Activated T-helper 2 cell treated with anti-CD3 and anti-CD28 coated beads, Interferon-gamma antibody, Interleukin-2, Interleukin-4, amounts not matched to agents 10 μg/mL and 5 μg/mL and 100 μg/mL, durations not matched to agents 14 hours and 24 hours and 36 hours (primary cell): ENCODE measurements at places on chromosomes 16 and 17. TPM values are rescaled to one million over a fixed set of nuclear protein-coding genes. Genes with fewer than 3 reads are reported as not detected.

DNA sequence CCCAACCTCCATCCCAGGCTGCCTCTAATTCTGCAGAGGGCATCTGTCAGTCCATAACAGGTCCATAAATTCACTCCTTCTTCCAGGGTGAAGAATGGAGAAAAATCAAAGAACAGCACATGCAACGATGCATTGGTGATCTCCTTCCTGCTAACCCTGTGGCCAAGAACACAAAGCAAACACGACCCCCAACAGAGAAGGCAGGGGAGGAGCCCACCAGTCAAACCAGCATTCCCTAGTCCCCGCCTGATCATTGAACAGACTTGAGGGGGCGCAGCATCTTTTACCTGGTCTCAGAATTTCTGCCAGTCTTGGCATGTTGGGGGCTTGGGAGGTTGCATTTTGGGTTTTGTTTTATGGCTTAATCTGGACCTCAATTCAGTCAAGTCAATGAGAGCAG lies 476.0 kb downstream of the SLC39A11 start:
- no peaks in the 10 kb centered on the region for H3K36me3 ChIP-seq
- no peak overlapping the region for H3K27ac ChIP-seq
- peaks cover 18% of the 10 kb centered on the region for H3K4me1 ChIP-seq

DNA sequence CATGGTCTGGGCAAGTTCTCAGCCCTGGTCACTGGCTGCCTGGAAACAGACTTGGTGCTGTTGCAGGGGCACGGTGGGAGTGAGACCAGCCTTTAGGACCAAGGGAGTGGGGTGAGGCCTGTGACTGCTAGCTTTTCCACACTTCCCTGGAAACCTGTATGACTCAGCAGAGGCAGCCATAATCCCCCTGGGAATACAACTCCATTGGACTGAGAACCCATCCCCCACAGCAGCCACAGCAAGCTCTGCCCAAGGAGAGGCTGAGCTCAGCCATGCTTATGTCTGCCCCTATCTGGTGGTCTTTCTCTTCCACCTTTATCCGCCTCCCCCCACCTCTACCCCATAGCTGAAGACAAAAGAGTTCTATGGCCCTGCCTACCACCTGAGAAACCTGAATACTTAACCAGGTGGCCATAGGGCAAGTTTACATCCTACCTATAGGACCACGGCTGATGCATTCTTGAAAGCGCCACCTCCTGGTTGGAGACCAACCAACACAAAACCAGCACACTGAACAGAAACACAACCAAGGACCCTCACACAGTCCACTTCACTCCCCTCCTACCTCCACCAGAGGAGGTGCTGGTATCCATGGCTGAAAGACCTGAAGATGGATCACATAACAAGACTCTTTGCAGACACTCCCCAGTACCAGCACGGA lies 816.2 kb upstream of the SOX9 start:
- H3K4me3 ChIP-seq: no peak overlapping the region
- no peaks in the 10 kb centered on the region for H3K4me1 ChIP-seq
- no peak overlapping the region for H3K27ac ChIP-seq
- H3K36me3 ChIP-seq: no peaks in the 10 kb centered on the region

DNA sequence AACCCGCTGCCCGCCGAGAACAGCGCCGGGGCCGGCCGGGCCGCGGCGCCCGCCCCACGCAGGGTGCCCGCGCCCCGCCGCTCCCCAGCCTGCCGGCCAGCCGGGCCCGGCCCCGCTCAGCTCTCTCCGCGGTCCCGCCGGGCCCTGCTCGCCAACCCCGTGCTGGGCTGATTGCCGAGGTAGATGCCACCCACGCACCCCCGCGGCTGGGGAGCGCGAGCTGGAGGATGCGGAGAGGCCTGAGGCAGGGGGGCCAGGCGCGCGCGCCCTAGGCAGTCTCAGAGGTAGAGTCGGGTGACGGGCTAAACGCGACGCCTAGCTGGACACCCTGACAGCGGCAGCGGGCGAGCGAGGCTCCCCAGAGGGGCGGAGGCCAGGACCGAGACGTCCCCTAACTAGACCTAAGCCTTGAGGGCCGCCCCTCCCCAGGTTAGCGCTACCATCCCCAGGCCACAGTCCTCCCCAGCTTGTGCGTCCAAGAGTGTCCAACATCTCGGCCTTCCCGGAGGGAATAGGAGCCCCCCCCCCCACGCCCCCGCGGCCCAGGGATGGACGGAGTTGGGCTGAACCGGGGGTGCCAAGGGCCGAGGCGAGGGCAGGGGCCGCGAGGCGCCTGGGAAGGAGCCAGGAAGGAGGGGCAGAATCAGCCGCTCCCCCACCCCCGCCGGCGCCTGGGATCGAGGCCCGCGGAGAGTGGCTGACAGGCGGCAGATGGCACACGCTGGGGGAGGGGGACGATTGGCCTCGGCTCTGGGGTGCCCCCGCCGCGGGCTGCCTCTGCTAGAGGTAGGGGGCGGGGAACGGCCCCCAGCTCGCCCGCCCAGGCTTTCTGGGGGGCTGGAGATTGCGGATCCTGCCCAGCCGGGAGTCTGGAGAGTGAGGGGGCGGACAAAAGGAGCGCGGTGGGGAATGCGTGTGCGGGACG lies 2.5 kb upstream of the ZNF423 start:
- no peak for DNase-seq
- peaks cover 5% of the 10 kb centered on the region for H3K4me1 ChIP-seq

DNA sequence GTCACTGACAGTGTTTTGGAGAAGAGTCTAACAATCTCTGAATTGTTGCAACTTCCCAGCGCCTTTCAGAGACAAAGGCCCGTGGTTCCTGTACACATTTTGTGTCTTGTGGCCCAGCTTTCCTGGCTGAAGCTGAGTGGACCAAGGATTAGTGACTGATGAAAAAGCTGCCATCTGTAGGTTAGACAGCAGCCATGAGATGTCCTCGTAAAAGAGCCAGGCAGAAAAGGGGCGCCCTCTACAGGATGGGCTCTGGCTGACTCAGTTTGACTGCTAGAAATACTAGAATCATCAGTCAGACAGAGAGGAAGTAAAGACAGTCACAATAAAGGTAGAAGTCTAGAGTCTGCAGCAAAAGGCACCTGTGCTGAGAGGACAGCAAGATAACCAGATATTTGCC lies 26.5 kb upstream of the NF1 start:
- peaks cover 9% of the 10 kb centered on the region for H3K4me1 ChIP-seq
- peak; percentile 30 for DNase-seq
- H3K4me3 ChIP-seq: no peak overlapping the region
- H3K27me3 ChIP-seq: peaks cover 16% of the 10 kb centered on the region

GRCh38 chr16:77780378-77780837 lies 8.0 kb upstream of the VAT1L start:
- DNase-seq: no peak
- H3K4me1 ChIP-seq: no peaks in the 10 kb centered on the region
- peaks cover 2% of the 10 kb centered on the region for H3K27me3 ChIP-seq
- no peak overlapping the region for H3K27ac ChIP-seq
- no peak overlapping the region for H3K4me3 ChIP-seq
- H3K36me3 ChIP-seq: no peaks in the 10 kb centered on the region

DNA sequence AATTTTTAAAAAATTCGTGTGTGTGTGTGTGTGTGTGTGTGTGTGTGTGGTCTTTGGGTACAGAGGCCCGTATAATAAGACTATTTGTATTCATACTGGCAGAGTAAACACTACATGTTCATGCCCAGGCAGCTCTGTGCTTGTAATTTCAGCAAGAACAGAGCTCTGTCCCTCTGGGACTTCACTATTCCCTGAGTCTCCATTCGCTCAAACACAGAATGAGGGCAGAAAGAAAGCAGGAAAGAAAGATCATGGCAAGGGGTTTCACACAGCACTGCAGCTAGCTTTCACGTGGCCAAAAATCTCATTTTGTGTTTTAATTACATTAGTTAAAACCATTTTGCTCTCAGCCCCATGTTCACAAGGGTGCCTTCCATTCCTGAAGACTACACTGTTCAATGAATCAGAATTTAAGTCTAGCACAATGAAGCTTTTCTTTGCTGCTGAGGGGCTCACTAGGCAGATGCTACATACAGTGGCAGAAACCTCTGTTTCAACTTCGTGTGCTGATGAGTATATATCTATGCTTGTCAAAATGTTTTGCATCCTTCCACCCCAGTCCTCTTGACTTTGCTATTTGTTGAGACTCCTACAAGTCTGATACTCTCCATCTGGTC lies 198.4 kb upstream of the C17orf78 start:
- H3K36me3 ChIP-seq: peaks cover 49% of the 10 kb centered on the region
- no peak for DNase-seq
- no peaks in the 10 kb centered on the region for H3K4me1 ChIP-seq
- no peak overlapping the region for H3K27ac ChIP-seq
- H3K27me3 ChIP-seq: no peaks in the 10 kb centered on the region

Gene USH1G
- total RNA-seq: not detected in 2 replicates

- no peaks in the 10 kb centered on the region for H3K36me3 ChIP-seq
- peak overlapping the region; percentile 95 for H3K27ac ChIP-seq
- peak overlapping the region; percentile 49 for H3K4me3 ChIP-seq
- H3K4me1 ChIP-seq: peaks cover 51% of the 10 kb centered on the region
Observed at GRCh38 chr17:65228734-65229620, 91.8 kb downstream of the RGS9 start.

- no peak for DNase-seq
- peaks cover 39% of the 10 kb centered on the region for H3K4me1 ChIP-seq
- peak overlapping the region; percentile 74 for H3K27ac ChIP-seq
- H3K27me3 ChIP-seq: no peaks in the 10 kb centered on the region
- peak overlapping the region; percentile 88 for H3K4me3 ChIP-seq
Observed at GRCh38 chr16:30444231-30445148, 1.2 kb downstream of the SEPHS2 start.
